ENCODE measurements at places on chromosomes 11 and 22.
A peak's percentile ranks its signal among the peaks of the same experiment; 100 is the strongest.

DNA sequence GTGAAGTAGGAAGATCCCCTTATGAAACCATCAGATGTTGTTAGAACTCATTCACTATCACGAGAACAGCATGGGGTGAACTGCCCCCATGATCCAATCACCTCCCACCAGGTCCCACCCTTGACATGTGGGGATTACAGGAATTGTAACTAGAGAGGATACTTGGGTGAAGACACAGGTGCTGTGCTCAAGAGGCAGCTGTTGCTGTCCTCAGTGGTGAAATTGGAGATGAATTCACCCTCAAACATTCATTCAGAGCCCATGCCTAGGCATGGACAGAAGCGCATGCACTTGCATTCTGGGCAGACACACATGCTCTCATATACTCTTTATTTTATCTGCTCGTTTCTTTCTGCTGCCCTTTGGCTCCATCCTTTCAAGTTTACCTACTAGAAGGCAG is 385.0 kb downstream of the INSC start:
- DNase-seq, result no peak

- DNase-seq, result no peak
Observed at GRCh38 chr22:49247194-49247924, 580.3 kb downstream of the BRD1 start.

DNA sequence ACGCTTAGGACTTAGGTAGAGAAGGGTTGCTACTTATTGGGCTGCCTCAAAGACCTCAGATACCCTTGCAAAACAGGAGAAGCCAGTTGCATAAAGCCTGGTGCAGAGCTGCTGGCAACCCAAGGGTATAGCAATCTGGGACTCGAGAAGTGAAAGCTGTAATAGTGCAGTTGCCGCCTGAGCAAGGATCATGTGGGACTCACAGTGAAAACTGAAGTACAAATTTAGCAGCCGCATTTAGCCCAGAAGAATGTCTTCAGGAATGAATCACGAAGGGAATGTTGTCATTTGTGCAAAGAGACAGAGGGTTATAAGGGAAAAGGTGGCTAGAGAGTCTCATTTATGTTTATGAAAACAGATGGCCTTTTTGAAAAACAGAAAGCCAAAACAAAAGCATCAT is 267.2 kb downstream of the TENM4 start:
- peak; percentile 71 for DNase-seq

GRCh38 chr11:45918962-45919675 is 1.4 kb upstream of the PEX16 start:
- DNase-seq, result no peak

DNA sequence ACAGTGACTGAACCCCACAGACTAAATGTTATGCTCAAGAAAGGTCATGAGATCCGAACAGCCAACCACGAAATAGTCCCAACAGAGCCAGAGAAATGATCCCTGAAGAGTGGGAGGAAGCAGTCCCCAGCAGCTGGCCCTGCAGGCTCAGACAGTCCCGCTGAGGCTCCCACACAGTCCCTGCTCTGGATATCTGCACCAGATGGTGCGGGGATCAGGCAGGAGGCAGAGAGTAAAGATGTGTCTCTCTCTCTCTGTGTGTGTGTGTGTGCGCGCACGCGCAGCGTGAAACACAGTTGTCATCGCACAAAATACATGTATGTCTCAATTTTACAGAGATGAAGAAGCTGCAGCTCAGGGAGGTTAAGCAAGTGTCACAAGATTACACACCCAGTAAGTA is 27.9 kb downstream of the GUCY1A2 start:
- no peak for DNase-seq

GRCh38 chr11:70486026-70486415 is 87.7 kb downstream of the CTTN start:
- DNase-seq, result no peak

- DNase-seq, result no peak
Observed at GRCh38 chr22:26354707-26355106, 74.4 kb upstream of the ASPHD2 start.

DNA sequence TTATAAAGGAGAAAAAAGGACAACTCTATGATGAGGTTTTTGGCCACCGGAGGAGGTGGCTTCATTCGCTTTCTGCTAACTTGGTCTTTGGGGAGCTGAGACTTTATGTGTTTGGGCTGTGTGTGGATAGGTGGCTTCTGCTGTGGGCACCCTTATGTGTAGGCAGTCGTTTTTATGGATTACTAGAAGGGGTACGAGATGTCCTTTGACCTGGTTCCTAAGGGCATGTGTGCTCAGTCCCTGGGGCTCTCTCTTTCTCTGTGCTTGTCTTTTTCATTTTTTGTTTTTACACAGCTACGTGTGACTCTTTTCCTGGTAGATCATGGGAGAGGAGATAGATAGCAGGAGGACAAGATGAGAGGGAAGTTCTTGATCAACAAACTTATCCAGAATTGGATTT is 93.4 kb downstream of the TEAD1 start:
- DNase-seq, result no peak
